ENCODE measurements at places on chromosomes 1 and 21.

DNA sequence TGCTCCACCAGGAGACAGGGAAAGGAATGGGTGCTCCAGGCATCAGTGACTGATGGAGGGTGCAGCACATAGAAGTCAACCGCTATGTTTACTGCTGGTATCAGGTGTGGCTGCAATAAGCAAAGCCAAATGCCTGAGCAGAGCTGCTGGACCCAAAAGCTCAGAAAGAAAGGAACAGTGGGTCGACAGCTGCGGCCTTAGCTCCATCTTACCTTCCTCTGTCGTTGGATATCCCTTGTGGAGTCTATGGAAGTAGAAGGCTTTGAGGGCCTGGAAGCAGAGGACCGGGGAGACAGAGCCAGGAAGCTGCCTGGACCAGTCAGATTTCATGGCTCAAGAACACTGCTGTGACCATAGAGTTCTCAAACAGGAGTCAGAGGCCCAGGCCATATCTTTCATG lies 45.3 kb downstream of the RIMS3 start:
- no peak for DNase-seq

DNA sequence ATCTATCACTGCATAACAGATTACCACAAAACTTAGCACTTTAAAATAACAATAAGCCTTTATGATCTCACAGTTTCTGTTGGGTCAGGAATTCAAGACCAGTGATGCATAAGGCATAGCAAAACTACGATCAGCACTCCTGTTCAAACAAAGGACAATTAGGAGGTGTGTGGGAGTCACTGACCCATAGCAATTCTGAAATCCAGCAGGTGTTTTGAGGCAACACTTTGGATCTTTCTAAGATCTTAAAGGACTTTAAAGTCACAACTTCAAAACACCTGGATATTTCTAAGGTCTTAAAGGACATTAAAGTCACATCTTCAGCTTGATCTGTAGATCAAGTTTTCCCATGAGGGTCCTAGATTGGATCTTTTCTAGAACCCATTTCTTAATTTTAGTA lies 35.3 kb downstream of the AKT3 start:
- no peak for DNase-seq

GRCh38 chr1:112618721-112619517 lies at the start of gene ST7L:
Gene ST7L (minus strand): TSS chr1:112619141. CDS start chr1:112619113, 28 bp downstream.
- DNase-seq = peak; percentile 65

GRCh38 chr1:76830373-76830772 lies 36.9 kb upstream of the ST6GALNAC5 start:
- no peak for DNase-seq

- DNase-seq = no peak
Measured at GRCh38 chr1:23922321-23922943, 9.3 kb upstream of the CNR2 start.

DNA sequence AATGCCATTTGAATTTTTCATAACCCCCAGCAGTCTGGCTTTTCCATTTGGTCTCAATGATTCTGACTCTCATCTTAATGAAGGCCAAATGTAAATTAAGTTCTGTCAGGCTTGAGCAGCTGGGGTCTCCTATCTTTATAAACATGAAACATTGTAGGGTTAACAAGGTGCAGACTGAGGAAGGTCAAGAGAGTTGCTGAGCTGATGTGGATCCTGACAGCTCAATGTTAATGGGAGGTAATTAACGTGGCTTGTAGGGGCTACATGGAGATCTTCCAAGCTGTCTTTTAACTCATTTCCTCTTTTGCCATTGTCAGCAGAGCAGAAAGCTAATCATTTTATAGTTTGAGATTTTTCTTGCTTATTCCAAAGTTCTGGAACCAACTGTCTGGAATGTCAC lies 55.2 kb downstream of the FGGY start:
- no peak for DNase-seq

- no peak for DNase-seq
Measured at GRCh38 chr1:169486281-169487051, 722 bp upstream of the SLC19A2 start.

GRCh38 chr1:26009796-26010447 lies 11.7 kb upstream of the EXTL1 start:
- DNase-seq = no peak

GRCh38 chr1:89974696-89975470 lies 20.0 kb upstream of the ZNF326 start:
- peak; percentile 24 for DNase-seq

- DNase-seq = no peak
Measured at GRCh38 chr21:44712203-44713028, 1.0 kb upstream of the TSPEAR start.

- DNase-seq = peak; percentile 63
Measured at GRCh38 chr21:29194847-29195246, 64.4 kb downstream of the MAP3K7CL start.

GRCh38 chr1:218492874-218493273 lies 147.7 kb downstream of the TGFB2 start:
- no peak for DNase-seq

GRCh38 chr1:21668951-21669257 lies 253 bp downstream of the RAP1GAP start:
- DNase-seq = no peak

- no peak for DNase-seq
Measured at GRCh38 chr1:204730826-204731459, 45.4 kb upstream of the LRRN2 start.

GRCh38 chr1:119737040-119737682 lies 25.4 kb downstream of the PHGDH start:
- no peak for DNase-seq

- no peak for DNase-seq
Measured at GRCh38 chr1:195763146-195763906, 844.9 kb downstream of the KCNT2 start.

GRCh38 chr1:226111098-226111882 lies 48.8 kb downstream of the H3-3A start:
- DNase-seq = no peak

DNA sequence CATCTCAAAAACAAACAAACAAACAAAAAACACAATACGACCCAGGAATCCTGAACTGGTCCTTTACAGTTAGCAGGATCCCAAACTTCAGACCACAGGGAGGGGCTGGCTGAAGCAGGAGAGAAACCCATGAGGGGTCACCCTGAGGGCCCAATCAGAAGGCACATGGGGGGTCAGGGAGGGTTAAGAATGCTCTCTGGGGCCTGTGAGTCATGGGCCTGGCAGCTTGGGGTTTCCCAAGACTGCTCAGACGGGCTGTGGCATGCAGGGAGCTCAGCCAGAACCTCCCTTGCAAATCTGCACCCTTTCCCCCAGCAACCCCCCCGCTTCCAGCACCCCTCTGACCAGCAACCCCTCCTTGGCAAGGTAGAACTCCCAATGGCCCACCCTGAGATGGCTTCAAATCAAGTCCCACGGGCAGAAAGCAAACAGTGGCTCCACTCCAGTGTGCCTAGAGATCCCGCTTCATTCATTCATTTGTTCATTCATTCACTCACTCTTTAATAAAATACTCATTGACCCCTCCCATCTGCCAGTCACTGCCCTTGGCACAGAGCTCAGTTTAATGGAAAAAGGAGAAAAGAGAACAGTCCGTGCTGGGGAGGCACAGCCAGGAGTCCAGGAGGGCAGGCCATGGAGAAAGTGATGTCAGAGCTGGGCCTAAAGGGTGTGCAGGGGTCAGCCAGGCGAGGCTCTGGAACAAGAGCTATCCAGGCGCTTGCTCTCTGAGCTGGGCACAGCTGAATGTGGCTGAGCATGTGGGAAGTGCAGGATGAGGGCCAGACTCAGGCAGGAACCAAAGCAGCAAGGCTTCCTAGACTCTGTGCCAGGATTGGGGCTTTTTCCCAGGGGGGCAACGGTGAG lies 8.2 kb downstream of the UQCRHL start:
- peak; percentile 51 for DNase-seq

- DNase-seq = no peak
Measured at GRCh38 chr1:43302721-43303470, 2.1 kb downstream of the TIE1 start.

DNA sequence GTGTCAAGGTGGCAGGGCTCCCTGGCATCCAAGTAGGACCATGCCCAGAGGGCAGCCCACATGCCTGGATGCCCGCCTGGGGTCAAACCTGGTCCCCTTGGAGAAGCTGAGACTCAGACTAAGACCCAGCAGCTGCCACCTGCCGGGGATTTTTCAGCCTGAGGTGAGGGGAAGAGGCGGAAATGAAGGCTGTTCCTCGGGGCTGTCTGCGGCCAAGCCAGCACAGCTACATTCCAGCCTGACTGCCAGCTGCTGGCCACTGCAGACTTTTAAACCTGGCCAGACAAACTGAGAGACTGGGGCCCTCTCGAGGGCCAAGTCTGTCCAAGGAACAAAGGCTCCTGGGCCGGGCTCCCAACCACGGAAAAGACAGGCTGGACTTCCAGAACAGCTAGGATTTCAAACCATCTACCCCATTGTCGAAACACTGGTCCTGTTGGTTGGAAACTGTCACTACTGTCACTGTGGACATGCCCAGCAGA lies 21.9 kb upstream of the PLEKHG5 start:
- no peak for DNase-seq

- DNase-seq = no peak
Measured at GRCh38 chr1:51453010-51453409, 66.1 kb downstream of the EPS15 start.

DNA sequence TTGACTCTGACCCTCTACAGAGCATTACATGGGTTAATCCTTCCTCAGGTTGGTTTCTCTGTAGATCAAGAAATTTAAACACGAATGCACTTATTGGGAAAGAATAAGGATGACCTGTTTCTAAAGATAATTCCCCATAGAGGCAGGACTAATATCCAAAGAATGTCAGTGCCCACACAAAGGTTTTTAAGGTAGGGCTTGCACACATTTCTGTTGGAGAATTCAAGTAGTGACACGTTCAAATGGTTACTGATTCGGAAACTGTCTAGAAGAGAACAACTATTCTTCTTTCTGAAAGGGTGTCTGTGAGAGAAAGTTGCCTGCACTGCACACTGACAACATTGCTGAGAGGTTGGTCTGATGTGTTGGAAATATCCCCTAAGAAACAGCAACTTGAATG lies 167.3 kb downstream of the ZNF326 start:
- no peak for DNase-seq

DNA sequence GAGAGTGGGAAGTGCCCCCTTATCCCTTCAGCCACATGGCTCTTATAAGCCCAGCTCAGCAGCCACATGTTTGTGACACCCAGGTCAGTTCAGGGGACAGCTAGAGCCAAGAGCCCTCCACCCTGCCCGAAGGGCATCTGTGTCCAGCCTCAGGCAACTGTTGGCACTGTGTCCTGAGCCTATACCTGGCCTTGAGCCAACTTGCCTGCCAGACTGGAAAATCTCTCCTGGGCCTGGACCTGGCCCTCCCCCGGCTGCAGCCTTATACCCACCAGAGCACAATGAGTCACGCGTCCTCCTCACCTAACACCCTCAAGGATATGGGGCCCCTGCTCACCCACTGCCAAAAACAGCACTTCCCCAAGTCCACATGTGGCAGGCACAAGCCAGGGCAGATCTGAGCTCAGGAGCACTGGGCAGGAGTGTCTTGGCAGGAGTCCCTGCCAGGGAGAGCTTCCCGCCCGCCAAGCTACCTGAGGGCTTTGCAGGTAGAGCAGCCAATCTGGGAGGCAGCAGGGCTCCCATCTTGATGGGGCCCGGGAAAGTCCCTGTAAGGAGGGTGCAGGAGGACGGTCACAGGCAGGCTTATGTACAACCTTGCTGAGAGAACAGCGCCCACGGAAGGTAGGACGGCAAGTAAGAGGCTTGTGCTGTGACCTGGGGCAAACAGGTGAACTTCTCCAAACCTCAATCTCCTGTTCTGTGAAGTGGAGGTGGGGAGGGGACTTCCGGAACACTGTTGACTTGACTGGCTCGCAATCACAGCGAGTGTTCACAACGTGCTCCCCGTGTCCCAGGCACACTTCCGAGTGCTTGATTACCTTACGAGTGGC lies 19.8 kb upstream of the HSPG2 start:
- DNase-seq = no peak

Data from inflammatory macrophage treated with lipopolysaccharide for 4 hours (primary cell).